ENCODE measurements at places on chromosomes 5 and 9.

- no peak for DNase-seq
These were observed 36.6 kb downstream of the TTLL11 start for GRCh38 chr9:122056484-122056883.

DNA sequence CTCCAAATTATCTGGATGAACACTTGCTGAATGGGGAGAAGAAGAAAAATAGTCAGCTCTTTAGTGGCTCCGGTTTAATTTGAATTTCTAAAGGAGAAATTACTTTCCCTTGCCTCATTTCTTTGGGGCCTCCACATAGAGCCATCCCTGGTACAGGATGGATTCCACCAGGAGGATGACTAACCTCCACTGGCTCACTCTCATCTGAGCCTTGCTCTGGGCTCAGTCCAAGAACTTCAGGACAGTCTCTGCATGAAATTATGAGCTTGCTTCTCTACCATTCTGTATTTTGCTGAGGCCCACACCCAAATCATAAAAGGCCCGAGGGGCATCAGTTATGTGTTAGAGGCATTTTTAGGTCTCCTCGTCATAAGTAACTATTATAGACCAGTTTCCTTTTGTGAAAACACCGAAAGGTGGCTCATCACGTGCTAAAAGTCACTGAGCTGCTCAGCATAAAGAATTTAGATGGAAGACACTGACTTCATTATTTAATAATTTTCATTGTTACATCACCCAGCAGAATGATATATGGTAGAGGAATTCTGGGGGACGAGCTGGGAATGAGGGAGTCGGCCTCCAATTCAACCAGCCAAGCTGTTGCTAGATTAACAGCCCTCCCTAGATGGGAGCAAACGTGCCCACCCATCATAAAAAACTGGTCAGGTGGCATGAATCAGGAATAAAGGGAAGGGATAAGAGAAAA, 222.1 kb downstream of the TARS1 start:
- DNase-seq = no peak

DNA sequence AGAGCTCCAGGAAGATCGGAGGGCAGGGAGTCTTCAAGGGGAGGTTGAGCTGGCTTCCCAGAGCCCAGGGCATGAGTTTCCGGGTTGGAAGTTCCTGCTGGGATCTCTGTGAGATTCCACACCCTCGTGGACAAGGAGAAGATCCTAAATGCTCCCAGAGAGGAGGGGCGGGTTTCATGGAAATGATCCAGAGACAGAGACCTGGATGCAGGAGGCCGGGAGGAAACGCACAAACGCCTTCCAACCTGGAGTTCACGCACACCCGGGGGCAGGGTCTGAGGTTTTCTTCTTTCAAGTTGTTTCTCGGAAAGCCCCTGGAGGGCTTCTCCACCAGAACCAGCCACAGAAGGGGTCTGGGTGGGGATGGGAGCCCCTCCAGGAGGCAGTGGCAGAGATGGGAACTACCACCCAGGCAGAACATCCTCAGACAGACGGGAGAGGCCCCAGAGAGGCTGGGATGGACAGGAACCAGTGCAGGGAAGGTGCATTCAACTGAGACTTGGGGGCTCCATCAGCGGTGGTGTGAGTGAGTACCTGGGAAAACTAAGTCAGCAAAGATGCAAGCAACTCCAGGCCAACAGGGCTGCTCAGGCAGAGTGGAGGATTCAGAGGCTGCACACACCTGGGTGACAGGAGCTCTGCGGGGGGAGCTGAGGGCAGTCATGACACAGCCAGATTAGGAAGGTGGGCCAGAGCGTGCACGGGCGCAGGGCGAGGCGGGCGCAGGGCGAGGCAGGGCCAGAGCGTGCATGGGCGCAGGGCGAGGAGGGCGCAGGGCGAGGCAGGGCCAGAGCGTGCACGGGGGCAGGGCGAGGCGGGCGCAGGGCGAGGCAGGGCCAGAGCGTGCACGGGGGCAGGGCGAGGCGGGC, 52.1 kb upstream of the EXOC3 start:
- no peak for DNase-seq

DNA sequence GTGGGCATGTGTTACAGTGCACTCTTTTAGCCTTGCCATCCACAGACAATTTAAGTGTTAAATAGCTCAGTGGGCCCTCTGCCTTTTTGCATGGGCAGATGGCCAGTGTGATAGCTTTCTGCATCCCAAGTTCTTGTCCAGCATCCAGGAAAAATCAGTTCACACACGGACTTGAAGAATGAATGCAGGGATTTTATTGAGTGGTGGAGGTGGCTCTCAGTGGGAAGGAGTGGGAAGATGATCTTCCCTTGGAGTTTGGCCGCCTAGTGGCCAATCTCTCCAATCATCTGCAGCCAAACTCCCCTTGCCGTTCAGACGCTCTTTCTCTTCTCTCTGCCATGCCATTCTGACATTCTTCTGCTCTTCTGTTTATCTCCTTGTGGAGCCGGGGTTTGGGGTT, 322.4 kb upstream of the GRAMD2B start:
- DNase-seq = no peak

GRCh38 chr5:125550274-125550673, 803.8 kb upstream of the ZNF608 start:
- DNase-seq = no peak

GRCh38 chr5:15763754-15764153, 263.8 kb downstream of the FBXL7 start:
- no peak for DNase-seq

DNA sequence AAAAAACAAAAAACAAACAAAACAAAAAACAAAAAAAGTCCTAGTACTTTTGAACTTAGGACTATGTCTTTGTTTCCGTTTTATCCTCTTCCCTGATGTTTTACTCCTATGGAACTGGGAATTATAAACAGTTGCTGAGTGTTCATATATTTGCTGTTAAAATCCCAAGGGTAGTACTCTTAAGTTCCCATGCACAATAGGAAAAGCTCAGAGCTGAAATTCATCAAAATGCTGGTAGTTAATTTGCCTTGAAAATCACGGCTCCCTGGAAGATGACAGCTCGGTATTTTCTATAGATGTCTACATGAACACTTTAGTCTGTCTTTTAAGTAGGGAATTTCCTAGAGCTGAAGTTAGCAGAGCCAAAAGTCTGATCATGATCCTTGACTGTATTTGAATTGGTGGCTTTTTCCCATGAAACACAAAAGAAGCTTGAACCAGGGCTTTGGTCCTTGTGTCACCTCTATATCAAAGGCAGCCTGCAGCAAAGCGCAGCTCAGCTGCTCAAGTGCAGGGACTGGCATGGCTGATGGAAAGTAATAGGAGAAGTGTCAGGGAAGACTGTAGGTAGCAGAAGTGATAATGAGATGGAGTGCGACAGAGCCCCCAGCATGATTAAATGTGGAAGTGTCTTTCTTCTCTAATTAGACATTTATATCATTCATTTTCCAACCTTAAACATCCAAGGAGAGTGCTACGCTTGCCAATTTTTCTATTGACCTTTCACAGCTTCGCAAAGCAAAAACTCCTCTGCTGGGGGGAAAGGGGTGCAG, 310.9 kb downstream of the TRIM36 start:
- no peak for DNase-seq

Measured in NK-92 treated with Interleukin-12 subunit alpha and Interleukin-12 subunit beta, amount 100 ng/mL, for 24 hours (cell line).